ENCODE measurements at places on chromosomes 13 and 19.

- H3K4me1 ChIP-seq = peaks cover 35% of the 10 kb centered on the region
- no peaks in the 10 kb centered on the region for H3K36me3 ChIP-seq
- no peak for DNase-seq
- H3K27ac ChIP-seq = no peak overlapping the region
- H3K4me3 ChIP-seq = peak overlapping the region; percentile 38
Measured at GRCh38 chr19:55389386-55390317, 3.9 kb downstream of the RPL28 start.

- peaks cover 5% of the 10 kb centered on the region for H3K36me3 ChIP-seq
- H3K4me1 ChIP-seq = peaks cover 29% of the 10 kb centered on the region
- no peaks in the 10 kb centered on the region for H3K27me3 ChIP-seq
- no peak for DNase-seq
- H3K27ac ChIP-seq = no peak overlapping the region
Measured at GRCh38 chr13:73937441-73937840, 196.8 kb downstream of the KLF12 start.

DNA sequence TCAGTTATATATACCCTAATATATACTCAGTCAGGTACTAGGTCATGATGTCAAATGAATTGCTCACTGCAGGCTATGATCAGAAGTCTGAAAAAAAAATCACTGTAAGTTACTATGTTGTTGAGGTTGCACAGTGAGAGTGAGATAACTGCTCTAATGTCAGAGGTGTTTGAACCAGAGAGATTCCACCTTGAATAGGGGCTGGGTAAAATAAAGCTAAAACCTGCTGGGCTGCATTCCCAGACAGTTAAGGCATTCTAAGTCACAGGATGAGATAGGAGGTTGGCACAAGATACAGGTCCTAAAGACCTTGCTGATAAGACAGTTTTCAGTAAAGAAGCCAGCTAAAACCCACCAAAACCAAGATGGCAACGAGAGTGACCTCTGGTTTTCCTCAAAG lies 10.2 kb downstream of the EPSTI1 start:
- H3K4me1 ChIP-seq = no peaks in the 10 kb centered on the region
- DNase-seq = no peak
- peaks cover 3% of the 10 kb centered on the region for H3K27me3 ChIP-seq
- H3K4me3 ChIP-seq = no peak overlapping the region
- no peak overlapping the region for H3K27ac ChIP-seq

DNA sequence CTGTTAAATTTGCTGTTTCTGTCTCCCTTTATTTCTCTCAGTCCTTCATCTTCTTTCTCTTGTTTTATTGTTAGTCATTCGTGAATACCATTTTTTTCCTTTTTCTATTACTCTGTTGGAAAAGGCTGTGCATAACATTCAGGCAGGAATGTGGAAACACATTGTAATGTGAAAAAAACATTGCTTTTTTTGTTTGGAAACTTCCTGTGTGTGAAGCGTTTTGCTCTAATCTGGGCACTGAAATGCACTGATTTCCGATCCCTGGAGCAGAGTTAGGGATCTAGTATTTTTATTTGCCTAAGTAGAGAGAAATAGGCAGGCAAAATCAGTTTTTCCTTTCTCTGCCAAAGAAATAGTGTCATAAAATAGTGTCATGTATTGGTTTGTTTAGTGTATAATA lies 155.5 kb downstream of the PCCA start:
- peaks cover 3% of the 10 kb centered on the region for H3K4me1 ChIP-seq
- no peak for DNase-seq
- no peak overlapping the region for H3K4me3 ChIP-seq
- no peak overlapping the region for H3K27ac ChIP-seq
- H3K27me3 ChIP-seq = peaks cover 2% of the 10 kb centered on the region

GRCh38 chr13:43374621-43375020 lies 351.2 kb downstream of the DNAJC15 start:
- no peak overlapping the region for H3K27ac ChIP-seq
- no peaks in the 10 kb centered on the region for H3K27me3 ChIP-seq
- peaks cover 7% of the 10 kb centered on the region for H3K4me1 ChIP-seq

Measured in glutamatergic neuron (in vitro differentiated cells).